ENCODE measurements at places on chromosomes 4 and X.
A peak's percentile ranks its signal among the peaks of the same experiment; 100 is the strongest.

GRCh38 chr4:133714211-133714610, 487.4 kb downstream of the PABPC4L start:
- DNase-seq: no peak

GRCh38 chr4:26337612-26338011, 16.8 kb downstream of the RBPJ start:
- DNase-seq: no peak

- no peak for DNase-seq
Measured at GRCh38 chrX:103517246-103517645, 2.0 kb downstream of the RAB40A start.

GRCh38 chr4:98996056-98996764, 689 bp downstream of the METAP1 start:
- DNase-seq: no peak

DNA sequence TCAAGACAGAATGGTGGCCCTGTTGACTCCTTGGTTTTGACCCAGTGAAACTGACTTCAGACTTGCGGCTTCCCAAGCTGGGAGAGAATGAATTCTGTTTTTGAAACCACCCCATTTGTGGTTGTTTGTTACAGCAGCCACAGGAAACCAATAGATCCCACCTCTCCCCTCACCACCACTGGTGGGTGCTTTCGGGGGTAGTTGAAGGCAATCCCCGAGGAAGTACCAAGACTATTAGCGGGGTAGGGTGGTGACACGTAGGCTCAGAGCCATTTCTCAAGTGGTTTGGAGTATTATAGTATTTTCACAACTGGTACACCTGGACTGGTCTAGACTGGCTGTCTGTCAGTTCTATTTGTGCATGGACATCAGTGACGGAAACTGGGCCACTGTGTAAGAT, 189.1 kb upstream of the RBPJ start:
- DNase-seq: peak; percentile 54

GRCh38 chrX:130952266-130953043, 49.4 kb upstream of the ENOX2 start:
- DNase-seq: no peak

GRCh38 chr4:129322920-129323319, 227.0 kb downstream of the C4orf33 start:
- DNase-seq: no peak

DNA sequence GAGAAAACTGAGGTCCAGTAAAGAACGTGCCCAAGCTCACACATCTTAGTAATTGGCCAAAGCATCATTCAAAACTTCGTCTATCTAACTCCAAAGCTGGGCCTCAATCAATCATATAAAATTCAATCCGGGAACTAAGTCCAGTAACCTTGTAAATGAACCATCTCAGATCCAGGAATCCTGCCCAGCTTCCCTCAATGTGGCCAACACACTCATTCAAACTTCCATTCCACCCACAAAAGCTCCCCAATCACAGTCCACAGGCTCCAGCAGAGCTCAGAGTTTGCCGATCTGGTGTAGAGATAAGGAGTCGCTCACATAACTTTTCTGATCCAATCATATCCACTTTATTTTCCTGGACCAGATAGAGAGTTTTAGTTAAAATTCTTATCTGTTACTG, 144.8 kb downstream of the SPATA18 start:
- DNase-seq: no peak

DNA sequence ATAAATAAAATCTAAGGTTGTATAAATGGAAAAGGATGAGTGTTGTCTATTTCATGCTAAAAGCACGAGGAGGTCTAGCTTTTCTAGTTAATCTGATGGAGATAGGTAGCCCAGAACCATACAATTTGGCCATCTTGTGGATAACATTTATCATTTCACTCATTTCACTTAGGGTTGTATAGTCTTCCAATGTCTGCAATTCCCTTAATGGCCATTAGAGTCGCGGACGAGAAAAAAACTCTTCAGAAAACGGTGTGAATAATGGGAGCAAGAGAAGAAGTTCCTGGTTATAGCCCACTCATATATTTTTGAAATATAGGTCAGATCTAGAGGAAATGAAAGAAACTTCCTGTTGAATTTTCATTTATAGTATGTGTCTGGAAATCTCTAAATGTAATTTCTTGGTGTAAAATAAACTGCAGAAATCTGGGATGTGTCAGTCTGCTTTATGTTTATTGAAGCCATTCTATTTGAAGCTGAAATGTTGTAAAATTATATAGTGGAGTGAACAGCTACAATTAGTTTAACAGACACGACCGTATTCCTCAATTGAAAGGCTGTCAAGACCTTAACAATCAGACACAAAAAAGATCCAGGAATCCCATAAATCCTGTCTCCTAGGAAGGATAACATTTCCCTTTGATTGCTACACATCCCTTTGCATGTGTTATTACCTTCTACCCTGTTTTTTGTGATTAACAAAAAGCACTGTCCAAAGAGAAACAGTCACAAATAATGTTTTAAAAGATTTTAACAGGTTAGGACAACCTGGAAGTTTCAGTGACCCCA, 47.7 kb upstream of the MGST2 start:
- no peak for DNase-seq

DNA sequence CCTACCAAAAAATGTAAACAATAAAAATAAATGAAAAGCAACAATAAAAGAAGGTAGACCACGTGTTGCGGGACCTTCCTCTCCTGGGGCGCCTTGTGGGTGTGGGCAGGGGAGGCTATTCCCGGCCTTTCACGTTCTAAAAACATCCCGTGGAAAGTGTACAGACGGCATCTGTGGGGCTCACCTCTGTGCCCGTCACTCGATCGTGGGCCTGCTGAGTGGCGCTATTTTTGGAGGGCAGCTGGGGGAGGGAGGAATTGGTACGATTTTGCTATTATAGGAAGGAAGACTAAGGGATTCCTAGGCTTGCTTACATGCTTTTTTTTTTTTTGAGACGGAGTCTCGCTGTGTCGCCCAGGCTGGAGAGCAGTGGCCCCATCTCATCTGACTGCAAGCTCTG, 13.6 kb upstream of the PPP2R3B start:
- DNase-seq: no peak

GRCh38 chrX:139762400-139763183, 54.6 kb upstream of the MCF2 start:
- DNase-seq: no peak

GRCh38 chrX:131709553-131709952, 165.7 kb downstream of the OR13H1 start:
- no peak for DNase-seq

GRCh38 chrX:148333989-148334388, 166.4 kb upstream of the AFF2 start:
- no peak for DNase-seq

DNA sequence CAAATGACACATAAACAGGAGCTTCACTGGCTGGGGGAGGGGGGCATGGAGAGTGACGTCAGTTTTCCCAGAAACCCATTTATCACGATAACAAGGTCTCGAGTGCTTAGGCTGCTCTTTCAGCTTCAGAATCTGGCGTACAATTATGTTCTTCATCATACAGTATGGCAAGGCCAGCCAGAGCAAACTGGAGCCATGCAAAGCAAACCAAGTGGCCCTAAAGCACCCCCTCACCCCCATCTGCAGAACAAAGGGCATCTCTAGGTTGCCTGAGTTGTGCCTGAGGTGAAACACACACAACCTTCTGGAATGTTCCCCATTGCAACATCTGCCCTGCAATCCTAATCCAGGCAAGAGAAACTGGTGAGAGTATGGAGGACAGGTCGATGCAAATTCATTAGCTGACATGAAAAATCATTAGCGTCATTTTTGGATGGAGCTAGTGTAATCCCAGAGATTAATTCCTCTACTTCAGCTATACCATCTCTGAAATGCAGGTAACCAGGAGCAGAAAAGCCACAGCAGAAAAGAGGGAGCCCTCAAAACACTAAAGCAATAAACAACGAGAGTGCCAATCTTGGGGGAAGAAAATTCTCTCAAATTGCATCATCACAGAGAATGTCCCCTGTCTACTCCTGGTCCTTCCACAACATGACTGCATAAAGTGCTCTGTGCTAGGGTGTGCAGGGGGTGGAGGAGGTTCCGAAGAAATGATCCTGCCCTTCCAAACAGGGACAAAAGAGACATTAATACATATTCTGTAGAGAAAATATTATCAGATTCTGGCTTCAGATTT, 1.8 kb downstream of the SEPTIN6 start:
- DNase-seq: peak; percentile 66

- no peak for DNase-seq
Measured at GRCh38 chrX:68292471-68292870, 140.8 kb downstream of the OPHN1 start.

DNA sequence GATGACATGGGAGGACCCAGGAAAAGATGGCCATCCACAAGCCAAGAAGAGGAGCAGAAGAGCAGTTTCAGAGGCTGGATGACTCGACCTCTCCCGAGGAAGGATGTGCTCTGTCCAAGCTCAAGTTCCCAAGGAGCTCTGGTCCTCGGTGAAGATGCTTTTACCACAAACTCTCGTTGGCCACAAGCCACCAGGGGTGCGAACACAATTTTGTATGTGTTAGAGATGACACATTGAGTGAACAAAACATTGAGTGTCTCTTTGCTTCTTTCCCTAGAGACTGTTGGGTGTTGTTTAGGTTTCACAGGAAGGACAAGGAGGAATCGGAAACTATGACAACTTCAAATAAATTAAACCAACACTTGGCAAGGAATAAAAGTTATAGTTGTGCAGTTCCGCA, 26.3 kb downstream of the FGFBP1 start:
- no peak for DNase-seq

DNA sequence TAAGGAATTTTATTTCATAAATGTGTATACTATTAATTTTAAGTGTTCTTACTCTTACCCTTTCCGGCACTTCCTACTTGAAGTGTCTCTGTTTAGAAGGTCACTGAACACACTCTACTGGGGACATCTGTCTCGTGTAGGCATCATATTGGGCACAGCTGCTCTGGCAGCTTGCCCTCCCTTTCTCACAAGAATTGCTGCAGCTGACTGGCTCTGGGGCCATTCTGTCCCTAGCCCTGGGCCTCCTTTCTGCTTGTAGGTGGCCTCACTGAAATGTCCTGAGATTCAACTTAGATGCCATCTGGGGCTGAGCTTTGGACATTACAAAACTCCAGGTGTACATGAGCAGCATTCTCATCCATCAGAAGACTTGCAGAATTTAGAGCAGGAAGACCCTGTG, 49.6 kb downstream of the SMAD1 start:
- no peak for DNase-seq

DNA sequence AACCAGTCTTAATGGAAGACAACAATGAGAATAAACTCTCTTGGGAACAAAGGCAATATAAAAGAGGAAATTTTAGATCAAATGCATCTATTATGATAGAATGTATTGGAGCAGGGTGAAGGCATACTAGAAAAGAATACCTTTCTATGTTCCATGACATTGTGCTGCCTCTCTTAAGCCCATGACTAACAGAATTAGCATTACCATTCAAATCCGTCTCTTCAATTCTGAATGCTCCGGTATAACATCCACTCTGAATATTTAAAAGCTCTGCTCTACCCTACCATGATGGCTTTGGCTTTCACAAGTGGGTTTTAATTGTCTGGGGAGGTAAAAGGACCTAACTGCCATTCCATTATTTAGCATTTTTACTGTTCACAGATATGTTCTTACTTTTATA, 1878.4 kb downstream of the ARAP2 start:
- no peak for DNase-seq

- no peak for DNase-seq
Measured at GRCh38 chr4:40190465-40190864, 6.4 kb upstream of the RHOH start.

DNA sequence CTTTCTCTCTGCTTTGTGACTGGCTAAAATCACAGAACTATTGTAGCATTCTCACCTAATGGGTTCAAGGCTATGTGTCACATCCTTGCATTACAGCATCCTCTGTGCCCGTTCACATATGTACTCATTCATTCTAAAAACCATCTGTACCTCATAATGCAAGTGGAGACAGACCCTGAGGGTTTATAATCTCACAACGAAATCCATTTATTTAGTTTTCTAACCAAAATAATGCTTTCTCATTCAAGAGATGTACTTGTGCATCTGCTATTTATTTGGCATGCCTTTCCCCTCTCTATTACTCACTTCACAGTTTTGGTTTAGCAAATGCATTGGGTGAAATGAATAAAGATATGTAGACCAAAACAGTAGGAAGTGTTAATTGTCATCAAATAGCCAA, 261.5 kb downstream of the DCHS2 start:
- DNase-seq: no peak

DNA sequence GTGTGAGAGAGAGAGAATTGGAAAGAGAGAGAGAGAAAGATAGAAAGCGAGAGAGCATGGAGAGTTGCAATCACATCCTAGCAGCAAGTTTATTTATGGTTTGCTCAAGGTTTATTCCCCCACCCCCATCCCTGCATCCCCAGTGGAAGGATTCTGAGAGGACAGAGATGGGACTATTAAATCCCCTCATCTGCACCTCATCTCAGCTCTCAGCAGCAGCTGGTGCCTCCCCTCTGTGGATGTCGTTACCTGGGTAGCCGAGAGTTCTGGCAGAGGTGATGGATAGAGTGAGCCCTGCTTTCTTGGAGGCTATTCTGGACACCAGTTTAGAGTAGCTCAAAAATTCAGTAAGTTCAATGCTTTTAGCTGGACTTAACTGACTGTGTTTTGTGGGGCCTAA, 132.0 kb upstream of the RAI2 start:
- DNase-seq: no peak

- no peak for DNase-seq
Measured at GRCh38 chr4:181278941-181279340, 964.3 kb upstream of the TENM3 start.

GRCh38 chrX:49061490-49061889, 2.7 kb downstream of the CCDC120 start:
- DNase-seq: no peak

DNA sequence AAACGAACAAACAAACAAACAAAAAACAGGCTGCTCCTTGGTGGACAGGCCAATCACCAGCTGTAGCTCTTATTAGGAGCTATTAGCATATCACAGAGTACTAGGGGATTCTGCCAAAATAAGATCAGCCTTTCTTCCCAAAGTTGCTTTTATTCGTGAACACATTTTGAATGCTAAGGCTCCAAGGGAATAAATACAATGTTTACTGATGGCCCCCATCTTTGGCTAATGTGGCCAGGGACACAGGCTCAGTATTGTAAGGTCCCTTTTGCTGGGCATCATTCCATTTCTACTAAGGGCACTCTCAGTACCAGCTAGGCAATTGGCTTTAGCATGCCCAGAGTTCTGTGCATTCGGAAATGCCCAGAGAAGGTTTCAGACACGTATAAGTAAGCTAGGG, 84.3 kb downstream of the GPC4 start:
- no peak for DNase-seq

GRCh38 chr4:163384926-163385325, 41.2 kb downstream of the NPY5R start:
- DNase-seq: no peak

DNA sequence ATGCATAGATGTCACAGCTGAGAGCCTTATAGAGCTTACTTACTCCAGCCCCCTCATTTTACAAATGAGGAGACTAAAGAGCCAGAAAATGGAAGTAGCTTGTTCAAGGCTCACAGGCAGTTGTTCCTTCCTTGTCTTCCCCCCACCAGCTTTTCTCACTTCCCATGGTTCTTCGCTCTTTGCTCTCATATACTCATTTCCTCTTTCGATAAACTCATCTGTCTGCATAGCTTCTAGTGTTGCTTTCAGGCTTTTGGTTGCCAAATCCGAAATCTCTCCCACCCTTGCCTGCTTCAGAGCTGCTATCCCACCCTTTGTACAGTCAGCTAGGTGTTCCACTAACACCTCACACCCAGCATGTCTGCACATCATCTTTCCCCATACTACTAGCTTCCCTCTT, 25.0 kb upstream of the GJB1 start:
- DNase-seq: no peak

GRCh38 chr4:1477045-1477840, 71.0 kb upstream of the NKX1-1 start:
- no peak for DNase-seq

- no peak for DNase-seq
Measured at GRCh38 chr4:2378401-2378800, 40.0 kb downstream of the ZFYVE28 start.

Measured in T-helper 2 cell treated with Interferon-gamma antibody and Interleukin-4, amounts not matched to agents 5 μg/mL and 100 μg/mL, for 36 hours (primary cell).